ENCODE measurements at places on chromosomes 13 and 19. TPM values are rescaled to one million over a fixed set of nuclear protein-coding genes. Genes with fewer than 3 reads are reported as not detected.

GRCh38 chr19:18754501-18754900 is 36.6 kb downstream of the COMP start:
- DNase-seq, result no peak

- no peak for DNase-seq
Observed at GRCh38 chr13:73131247-73131646, 72.4 kb downstream of the KLF5 start.

- no peak for DNase-seq
Observed at GRCh38 chr19:52188822-52189734, 774 bp upstream of the PPP2R1A start.

GRCh38 chr13:73428706-73429105 is 369.9 kb downstream of the KLF5 start:
- no peak for DNase-seq

- no peak for DNase-seq
Observed at GRCh38 chr19:33720691-33721682, 75.7 kb upstream of the KCTD15 start.

- DNase-seq, result peak; percentile 59
Observed at GRCh38 chr13:100514788-100515409, 73.7 kb downstream of the GGACT start.

DNA sequence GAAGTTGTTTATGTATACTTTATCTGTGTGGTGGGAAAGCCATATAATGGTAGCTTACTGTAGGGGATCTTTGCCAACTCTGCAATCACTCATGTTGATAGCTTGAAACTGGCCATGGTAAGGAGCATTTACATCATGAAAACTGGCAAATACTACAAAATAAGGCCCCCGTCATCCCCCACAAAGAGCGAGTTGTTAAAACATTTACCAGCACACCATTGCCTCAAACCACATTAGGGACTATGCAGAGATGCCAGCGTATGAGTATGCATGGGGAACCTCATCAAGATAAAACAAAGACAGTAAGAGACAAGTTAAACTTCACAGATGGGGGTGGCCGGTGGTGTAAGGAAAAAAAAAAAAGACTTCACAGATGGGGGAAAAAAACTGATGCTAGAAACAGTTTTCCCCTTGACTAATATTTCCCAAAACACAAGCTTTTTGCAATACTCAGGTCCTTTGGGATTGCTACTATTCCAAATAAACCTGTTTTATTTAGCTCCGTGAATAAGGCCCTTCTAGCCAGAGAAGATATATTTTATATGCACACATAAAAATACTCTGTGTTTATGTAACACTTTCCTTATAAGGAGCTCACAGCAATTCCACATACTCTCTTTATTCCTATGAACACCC is 70.6 kb upstream of the SERP2 start:
- peak; percentile 80 for DNase-seq

DNA sequence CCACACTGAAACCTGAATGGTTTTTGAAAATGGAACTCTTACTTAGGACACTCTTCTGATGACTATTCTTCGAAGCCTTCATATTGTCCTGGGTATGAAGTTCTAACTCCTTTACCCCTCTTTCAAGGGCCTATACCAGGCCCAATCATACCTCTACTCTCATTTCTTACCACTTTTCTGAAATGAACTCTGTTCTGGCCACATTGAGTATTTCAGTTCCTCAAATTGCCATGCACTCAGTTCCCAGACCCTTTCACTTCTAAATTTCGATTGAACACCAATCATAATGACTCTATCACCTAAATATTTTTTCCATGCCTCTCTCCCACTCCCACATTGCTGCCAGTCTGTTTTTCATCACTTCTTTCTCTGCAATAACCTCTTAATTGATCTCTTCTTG is 53.7 kb downstream of the LACC1 start:
- no peak for DNase-seq

DNA sequence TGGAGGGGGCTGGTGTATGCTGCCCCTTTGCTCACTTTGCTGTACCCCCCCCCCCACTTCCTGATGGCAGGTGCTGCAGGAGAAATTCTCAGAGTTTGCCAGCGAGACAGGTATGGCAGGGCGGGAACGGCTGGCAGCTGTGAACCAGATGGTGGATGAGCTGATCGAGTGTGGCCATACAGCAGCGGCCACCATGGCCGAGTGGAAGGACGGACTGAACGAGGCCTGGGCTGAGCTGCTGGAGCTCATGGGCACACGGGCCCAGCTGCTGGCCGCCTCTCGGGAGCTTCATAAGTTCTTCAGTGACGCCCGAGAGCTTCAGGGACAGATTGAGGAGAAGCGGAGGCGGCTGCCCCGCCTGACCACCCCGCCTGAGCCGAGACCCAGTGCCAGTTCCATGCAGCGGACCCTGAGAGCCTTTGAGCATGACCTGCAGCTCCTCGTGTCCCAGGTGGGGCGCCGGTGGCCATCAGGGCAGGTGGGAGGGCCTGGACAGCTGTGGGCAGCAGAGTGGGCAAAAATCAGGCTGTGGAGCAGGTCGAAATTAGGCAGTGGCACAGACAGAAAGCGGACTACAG is 19.6 kb upstream of the SHKBP1 start:
- no peak for DNase-seq

DNA sequence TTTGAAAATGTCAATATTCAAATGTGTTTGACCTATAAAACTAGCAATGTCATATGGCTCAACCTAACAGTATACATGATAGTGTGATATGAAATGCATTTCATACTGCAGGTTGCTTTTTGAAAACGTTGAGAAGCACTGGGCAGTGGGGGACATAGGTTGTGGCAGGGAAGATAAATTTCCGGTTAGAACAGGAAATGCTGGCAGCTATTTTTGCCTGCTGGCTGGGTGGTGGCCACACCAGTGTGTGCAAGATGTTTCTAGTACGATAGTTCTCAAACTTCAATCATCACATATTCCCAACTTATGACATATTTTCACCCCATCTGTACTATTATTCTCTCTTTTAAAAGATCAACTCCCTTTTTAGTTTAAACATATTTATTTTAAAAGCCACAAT is 17.2 kb downstream of the FXYD5 start:
- no peak for DNase-seq

DNA sequence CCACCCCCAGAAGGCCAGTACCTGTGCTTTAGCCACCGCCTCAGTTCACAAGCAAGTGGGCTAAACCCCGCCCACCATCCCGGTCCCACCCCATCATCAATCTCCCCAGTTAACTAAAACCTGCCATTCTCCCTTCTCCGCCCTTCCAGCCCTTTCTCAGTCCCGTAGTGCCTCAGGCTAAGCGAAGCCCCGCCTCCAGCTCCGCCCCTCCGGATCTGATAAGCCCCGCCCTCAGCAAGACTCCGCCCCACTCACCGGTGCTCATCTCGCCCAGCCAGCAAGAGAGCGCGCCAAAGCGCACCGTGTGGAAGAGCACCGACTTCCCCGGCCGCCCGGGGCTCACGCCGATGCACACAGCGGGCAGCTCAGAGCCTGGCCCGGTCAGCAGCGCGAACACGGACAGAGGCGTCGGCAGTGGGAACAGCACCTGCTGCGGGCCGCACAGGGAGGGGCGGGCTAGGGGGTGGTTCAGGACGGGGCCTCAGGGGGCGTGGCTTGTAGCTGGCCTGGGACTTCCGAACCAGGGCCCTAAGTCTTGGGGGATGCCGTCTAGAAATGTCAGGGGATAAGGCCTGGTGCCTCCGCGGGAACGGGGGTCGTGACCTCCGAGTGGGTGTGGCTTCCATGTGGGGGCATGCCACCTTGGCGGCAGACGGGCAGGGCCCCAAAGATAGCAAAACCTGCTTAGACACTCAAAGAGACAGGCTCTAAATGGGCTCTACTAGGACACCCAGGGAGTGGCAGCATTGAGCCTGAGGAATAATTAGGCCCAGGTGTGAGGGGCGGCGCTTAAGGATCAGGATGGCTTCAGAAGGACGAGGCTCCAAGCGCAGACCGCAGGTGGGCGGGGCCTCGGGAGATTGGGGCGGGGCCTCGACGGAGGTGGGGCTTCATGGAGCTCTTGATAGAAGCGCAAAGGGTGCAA is 21.4 kb downstream of the MAP4K1 start:
- no peak for DNase-seq

GRCh38 chr13:104976986-104977385 is 1558.5 kb downstream of the EFNB2 start:
- DNase-seq, result no peak

- no peak for DNase-seq
Observed at GRCh38 chr13:51637852-51638215, 53.6 kb downstream of the WDFY2 start.

CACNG6 gene
- polyA plus RNA-seq, result not detected

HIPK4 gene
- 0.07 TPM for polyA plus RNA-seq

C1QTNF9 gene
- not detected for polyA plus RNA-seq

Measured in fibroblast of lung (primary cell).